Kidney epithelial cell (primary cell): ENCODE measurements at places on chromosomes 3 and 15. TPM values are rescaled to one million over a fixed set of nuclear protein-coding genes. Genes with fewer than 3 reads are reported as not detected.

Gene ITPKA
- total RNA-seq: 115 and 117 TPM in 2 replicates

DNA sequence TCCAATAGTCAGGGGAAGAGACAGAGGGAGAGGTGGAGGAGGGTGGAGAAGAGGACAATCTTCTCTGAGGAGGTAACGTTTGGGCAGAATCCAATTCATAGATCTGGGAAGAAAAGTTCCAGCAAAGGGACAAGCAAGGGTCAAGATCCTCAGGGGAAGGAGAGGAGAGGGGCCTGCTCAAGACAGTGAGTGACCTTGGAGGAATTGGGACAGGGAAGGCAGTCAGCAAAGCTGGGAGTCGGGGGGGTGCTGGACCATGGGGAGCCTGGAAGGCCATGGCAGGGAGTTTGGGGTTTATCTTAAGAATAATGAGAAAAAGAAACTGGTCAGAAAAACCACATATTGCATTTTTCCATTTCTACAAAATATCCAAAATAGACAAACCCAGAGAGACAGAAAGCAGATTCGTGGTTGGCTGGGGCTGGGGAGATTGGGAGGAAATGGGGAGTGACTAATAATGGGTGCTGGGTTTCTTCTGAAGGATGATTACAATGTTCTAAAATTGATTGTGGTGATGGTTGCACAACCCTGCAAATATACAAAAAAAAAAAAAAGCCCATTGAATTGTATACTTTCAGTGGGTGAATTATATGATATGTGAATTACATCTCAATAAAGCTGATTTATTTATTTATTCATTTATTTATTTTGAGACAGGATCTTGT, 19.6 kb upstream of the SRP14 start:
- DNase-seq: no peak

- DNase-seq: no peak
Measured at GRCh38 chr3:56467801-56468183, 475 bp downstream of the ERC2 start.

- DNase-seq: no peak
Measured at GRCh38 chr15:31098953-31099740, 2.4 kb downstream of the TRPM1 start.

GRCh38 chr15:40329804-40330203, 6.3 kb downstream of the INAFM2 start:
- DNase-seq: no peak

DNA sequence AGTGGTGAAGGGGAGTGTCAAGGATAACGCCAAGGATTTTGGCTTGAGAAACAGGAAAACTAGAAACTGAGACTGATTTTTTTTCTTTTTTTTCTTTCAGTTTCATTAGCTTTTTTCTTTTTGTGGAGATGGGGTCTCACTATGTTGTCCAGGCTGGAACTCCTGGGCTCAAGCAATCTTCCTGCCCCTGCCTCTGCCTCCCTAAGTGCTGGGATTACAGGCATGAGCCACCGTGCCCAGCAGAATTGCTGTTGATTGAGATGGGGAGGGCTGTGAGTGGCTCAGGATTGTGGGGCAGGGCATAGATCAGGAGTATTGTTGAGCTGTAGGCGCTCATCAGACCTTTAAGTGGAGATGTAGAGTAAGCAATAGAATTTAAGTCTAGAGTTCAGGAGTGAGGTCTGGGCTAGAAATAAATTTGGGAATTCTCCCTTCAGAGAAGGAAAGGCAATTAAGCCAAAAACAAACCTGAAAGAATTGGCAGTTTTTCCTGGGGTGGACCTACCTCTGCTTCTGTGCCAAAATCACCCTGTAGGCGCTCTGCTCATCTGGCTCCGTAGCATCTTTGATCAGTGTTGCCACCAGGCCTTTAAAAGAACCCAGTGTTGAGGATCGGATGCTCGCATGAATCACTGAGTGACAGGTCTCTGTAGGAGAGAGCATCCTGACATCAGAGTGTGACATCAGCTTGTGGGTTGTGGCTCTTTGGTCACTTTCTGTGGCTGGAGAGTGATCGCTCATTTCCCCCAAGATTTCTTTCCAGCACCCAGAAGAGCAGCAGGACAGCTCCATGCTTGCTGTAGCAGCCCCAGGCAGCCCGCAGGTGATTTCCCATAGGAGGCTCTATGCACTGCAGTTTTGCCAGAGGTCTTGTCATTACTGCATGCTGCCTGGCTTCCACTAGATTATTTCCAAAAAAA, 15.8 kb downstream of the ABHD17C start:
- no peak for DNase-seq

Gene WDR72
- total RNA-seq: 0.38 and 0.62 TPM in 2 replicates

Gene SI
- not detected in 2 replicates for total RNA-seq

GRCh38 chr3:89043406-89043932, 64.0 kb upstream of the EPHA3 start:
- no peak for DNase-seq

Gene ANKUB1
- not detected in 2 replicates for total RNA-seq

Gene NANOGP8
- total RNA-seq: not detected in 2 replicates

GRCh38 chr3:32841867-32842470, 24.2 kb downstream of the TRIM71 start:
- no peak for DNase-seq

GRCh38 chr3:41200669-41201021, 1.3 kb downstream of the CTNNB1 start:
- DNase-seq: no peak

- no peak for DNase-seq
Measured at GRCh38 chr3:14791343-14791945, 27.3 kb upstream of the FGD5 start.

- DNase-seq: no peak
Measured at GRCh38 chr3:147409143-147410115, at the start of gene ZIC1. ZIC1 (plus strand) TSS chr3:147409365; CDS start chr3:147410113, 748 bp downstream.

DNA sequence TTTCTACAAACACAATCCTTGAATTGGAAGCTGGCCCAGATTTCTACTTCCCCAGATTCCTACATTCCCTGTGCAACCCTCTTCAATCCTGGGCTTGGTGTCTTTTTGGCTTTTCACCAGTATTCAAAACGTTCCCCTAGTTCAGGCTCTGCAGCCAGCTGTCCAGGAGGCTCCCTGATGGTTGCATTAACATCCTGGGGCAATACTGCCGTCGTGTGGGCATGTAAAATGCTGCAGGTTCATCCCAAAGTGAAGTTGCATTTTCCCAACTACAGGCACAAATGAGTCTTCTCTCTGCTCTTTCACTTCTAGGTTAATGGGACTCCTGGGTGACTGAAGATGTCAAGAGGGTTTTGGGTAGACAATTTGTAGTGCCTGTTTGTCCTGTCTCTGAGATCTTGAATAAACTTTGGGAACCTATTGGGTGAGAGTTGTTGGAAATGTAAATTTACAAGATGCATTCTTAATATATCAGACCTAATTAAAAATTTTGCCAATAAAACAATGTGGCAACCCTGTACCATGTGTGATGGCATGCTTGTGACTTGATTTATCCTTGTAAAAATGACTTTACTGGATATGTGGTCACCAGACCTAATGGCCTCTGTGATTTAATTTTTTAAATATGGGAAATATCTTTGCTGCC, 28.6 kb downstream of the SOX14 start:
- DNase-seq: no peak

- DNase-seq: no peak
Measured at GRCh38 chr3:187215460-187215859, 18.2 kb downstream of the RTP1 start.

Gene ZBTB11
- 16.9 and 18.3 TPM in 2 replicates for total RNA-seq

Gene FMN1
- 3.9 and 4.5 TPM in 2 replicates for total RNA-seq

Gene HIGD2B
- not detected in 2 replicates for total RNA-seq

DNA sequence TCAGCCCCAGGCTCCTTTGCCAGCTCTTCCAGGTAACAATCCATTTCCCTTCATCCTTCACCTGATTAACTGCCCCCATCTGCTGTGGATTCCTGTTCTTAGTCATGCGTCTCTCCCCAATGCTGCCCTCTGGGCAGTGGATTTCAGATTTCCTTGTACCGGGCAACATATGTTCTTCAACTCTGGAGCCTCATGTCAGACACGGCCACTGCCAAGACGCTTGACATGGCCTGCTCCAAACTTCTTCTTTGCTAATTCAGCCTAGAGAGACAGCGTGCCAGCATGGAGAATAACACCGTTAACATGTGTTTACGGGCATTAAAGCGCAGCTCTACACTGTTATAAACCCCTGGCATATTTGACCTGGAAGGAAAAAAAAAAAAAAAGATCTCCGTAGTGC, 1035.1 kb upstream of the NR2F2 start:
- no peak for DNase-seq

- no peak for DNase-seq
Measured at GRCh38 chr15:57559875-57560274, 31.8 kb upstream of the MYZAP start.

DNA sequence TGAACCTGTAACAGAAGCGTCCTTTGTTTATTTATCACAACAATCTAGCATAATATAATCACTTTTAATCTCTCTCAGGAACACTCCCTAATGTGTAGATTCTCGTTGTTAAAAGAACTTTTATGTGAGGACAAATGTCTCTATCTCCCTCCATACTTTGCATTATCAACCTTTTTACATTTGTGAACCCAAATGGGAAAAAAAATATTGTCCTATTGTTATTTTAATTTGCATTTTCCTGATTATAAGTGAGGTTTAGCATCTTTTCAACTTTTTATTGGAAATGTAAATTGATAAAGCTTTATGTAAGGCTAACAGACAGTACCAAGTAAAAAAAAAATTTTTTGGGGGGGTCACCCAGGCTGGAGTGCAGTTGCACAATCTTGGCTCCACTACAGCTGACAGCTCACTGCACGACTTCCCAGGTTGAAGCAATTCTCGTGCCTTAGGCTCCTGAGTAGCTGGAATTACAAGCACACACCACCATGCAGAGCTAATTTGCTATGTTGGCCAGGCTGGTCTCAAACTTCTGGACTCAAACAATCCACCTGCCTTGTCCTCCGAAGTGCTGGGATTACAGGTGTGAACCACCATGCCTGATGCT, 33.0 kb upstream of the DENND4A start:
- DNase-seq: no peak

Gene CFAP161
- total RNA-seq: not detected in 2 replicates

Gene FSD2
- 0.13 TPM in 1 of 2 replicates, not detected in the other for total RNA-seq

DNA sequence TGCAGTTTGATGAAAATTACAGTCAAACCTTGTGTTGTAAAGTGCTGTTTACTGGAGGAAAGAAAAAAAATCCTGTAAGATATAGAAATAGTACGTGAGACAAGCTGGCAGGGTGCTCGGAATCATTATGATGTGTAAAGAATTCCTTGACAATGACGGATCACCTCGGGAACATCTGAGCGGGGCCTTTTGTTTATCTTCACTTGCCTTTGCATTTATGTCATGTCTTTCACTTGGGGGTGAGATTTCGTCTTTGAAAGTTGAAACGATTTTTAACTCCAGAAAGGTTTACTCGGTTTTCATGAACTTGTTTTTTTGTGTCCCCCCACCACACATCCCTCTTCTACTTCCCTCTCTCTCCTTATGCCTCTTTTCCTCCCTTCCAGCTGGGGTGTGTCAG, 128.3 kb upstream of the VEPH1 start:
- no peak for DNase-seq

- no peak for DNase-seq
Measured at GRCh38 chr3:46138581-46138980, 69.5 kb downstream of the CCR1 start.

DNA sequence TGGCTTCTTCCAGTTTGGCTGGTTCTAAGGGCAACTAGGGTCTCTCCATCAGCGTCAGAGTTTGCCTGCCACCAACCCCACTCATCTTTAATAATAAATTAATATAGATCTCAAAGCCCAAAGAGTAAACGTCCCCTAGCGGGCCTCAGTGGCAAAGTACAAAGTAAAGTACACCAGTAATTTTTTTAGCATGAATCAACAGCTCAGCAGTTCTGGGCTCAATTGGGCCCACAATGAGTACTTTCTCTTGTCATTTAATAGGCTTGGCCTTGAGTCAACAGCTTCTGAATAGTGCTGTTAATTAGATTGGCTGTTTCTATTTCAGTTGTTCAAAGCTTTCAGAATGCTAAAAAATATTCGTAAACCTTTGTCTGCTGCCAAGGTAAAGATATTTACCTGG, 89.0 kb upstream of the PFN2 start:
- DNase-seq: no peak

DNA sequence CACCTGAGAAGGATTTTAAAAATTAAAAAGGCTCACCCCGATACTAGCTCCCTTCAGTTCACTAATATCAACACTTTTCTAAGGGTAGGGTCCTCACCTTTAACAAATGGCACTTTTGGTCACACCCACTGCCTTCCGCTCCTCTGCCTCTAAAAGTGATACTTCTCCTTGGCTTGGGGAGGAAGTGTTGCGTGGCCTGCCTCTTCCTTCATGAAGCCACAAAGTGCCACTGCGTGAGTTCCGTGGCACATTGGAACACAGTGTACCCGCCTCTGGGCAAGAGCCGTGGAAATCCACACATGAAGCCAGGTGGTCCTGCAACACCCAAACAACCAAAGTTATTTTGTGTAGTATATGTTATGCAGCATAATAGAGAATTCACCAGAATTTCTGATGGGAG, 3.9 kb downstream of the B4GALT4 start:
- no peak for DNase-seq

- no peak for DNase-seq
Measured at GRCh38 chr15:99518191-99518590, 47.6 kb upstream of the MEF2A start.

DNA sequence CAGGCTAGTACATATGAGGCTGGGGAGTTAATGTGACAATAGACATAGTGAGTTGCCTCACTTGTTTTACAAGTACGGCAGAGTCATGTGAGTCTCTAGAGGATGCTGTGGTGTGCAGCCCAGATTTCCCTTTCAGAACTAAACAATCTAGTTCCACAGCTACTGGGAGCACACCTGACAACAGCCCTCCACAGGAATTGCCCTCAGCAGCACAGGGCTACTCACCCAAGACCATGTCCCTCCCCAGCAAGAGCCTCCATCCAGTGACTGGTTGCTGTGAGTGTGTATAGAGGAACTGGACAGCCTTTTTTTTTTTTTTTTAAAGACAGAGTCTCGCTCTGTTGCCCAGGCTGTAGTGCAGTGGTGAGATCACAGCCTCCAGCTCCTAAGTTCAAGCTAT, 40.2 kb upstream of the UBE2E2 start:
- DNase-seq: no peak

- no peak for DNase-seq
Measured at GRCh38 chr15:83830381-83830780, 176.5 kb downstream of the ADAMTSL3 start.

Gene CSPG4
- 1.2 and 1.7 TPM in 2 replicates for total RNA-seq

DNA sequence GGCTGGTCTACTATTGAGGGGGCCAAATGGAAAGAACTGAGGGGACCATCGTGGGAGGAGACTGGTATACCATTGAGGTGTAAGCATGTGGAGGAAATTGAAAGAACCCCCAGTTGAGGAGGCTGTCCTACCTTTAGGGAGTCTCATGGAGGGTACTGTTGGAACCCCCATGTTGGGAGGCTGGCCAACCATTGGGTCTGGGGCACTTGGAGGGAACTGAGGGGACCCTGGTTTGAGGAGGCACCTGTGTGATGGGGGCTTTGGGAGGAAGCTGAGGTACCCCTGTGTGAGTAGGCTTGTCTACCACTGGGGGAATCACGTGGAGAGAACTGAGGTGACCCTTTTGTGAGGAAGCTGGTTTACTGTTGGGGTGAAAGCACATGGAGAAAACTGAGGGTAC, 157.5 kb downstream of the FBLN2 start:
- no peak for DNase-seq

Gene TOPAZ1
- not detected in 2 replicates for total RNA-seq
